ENCODE measurements at places on chromosomes 7 and 10.

DNA sequence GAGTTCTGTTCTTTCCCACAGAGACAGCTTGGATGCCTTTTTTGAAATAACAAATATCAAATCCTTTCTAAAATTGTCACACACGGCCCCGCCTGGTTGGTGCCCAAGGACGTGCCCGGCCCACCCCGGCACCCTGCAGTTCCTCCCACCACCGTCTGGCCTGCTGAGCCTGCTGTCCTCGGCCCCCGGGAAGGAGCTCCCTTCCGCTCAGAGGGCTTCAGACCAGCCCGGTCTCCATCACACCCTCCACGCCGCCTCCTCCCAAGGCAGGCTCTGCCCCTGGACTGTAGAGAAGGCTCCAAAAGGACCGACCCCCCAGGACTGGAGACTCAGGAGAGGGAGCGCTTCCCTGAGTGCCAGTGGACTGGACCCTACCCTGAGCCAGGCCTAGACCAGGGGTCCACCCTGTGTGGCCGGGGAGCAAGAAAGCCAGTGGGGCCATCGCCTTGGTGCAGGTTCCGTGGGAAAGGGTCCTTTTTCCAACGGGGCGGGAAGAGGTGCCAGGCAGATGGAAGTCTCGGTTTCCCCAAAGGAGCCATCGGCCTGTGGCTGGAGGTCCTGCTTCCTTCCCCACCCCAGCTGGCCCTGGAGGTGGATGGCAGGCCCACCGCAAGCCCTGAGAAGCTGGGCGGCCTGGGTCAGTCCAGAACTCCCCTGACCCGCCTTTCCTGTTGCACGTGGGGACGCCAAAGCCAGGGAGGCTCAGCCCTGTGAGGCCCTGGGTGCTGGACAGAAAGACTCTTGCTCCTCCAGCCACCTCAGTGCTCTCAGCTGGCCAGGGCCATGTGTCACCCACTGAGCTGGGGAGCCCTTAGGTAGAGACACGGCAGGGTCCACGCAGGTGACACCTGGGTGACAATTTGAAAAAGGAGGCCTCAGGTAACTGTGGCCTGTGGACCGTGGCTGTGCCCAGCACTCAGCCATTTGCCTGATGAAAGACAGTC is 69.8 kb downstream of the PWWP2B start:
- DNase-seq = no peak

DNA sequence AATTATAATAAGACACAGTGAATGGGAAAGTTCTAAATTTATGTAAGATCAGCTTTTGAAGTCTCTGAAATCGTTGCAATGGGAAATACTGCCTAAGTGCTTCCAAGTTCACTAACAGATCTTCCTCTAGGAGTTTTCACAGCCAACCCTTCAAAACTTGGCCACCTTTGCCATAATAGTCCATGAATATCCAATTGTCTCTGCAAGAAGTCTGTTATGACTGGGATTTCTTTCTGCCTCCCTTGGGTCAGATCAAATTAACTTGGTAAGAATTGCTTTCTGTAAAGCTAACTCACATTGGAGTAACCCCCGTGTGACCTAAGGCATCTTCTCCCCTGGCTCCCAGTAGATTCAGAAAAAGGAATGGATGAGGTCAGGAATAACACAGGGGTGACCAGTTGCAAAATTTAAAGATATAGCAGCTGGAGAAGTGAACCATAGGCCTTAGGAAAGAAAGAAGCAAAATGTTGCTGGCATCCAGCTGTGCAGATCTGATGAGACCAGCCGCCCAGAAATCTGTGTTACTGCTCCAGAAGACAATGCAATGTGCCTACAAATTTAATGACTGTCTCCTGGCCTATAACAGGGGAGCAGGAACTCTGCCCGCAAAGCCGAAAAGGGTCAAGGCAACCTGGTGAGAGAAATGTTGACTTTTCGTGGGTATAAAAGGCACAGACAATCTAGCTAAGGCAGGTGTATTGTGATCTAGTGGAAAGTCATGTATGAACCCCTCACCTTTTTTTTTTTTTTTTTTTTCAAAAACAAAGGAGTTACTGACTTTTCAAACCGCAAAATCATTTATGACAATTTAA is 7.5 kb upstream of the OPTN start:
- DNase-seq = no peak

DNA sequence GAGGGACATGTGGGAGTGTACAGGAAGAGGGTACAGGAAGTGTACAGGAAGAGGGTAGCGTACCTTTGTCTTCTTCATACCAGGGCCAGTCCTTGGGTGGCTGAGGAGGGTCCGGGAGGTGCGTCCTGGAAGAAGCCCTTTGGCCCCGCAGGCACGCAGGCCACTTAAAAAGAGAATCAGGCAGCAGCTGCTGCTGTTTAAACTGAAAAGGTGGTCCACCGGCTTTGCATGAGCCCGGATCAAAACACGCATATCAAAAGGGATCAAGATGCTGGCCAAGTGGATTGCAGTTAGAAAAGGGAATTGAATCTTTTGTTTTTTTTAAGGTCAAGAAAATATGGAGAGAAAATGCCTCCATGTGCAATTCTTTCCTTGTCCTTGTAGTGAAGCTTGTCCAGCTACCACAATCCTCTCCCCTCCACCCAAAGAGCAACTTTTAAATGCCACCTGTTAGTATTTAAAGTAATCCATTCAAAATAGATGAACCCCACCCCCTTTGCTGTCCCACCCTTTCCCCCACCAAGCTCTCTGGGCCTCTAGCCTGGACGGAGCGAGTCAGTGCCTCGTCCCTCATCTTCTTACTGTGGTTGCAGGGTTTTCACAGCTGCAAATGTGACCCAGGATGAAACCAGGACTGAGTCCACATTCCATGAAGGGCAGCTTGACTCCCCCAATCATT is 142.8 kb downstream of the GLCCI1 start:
- no peak for DNase-seq

- DNase-seq = no peak
Measured at GRCh38 chr10:5746197-5746596, 61.6 kb downstream of the TASOR2 start.

DNA sequence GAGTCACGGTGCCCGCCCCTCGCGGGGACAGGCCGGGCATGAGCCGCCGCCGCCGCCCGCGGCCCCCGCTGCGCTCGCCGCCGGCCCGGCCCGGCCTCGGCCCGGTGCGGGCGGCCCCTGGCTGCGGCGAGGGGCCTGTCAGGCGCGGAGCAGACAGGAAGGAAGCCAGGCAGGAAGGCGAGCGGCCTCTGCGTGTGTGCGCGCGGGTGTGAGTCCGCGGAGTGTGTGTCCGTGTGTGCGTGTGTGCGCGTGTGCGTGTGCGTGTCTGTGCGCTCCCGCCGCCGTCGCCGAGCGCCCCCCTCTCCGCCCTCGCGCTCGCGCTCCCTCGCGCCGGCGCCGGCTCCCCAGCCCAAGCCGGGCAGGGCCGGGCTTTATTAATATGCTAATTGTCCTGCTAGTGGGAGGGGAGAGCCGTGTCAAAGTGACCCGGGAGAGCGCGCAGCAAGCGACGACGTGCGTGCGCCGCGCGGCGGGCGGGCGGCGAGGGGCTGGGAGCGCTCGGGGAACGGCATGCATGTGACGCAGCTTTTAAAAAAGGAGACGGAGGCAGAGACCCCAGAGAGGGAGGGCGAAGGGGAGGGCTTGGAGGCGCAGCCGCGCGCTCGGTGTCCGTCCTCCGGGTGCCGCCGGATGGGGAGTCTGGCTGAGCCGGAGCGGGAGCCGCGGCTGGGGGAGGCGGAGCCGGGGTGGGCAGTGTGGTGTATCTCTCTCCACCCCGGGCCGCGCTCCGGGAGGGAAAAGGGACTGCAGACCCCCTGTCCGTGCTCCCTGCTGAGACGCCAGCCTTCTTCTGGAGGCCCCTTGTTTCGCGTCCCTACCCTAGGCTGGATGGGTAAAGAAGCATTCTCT is at the start of gene LDB1:
TSS of gene LDB1 (minus strand) at position 227 of the 849 bp plus-strand sequence. CDS start 258 bp downstream, outside the sequence.
- DNase-seq = peak; percentile 95

Measured in posterior cingulate gyrus (tissue), 11 donors.